Brain microvascular endothelial cell (primary cell): ENCODE measurements at places on chromosomes 3 and 15.

GRCh38 chr3:53130179-53131061 is at the start of gene RFT1:
Gene RFT1, minus strand, starts transcription at chr3:53130435. Its CDS starts 35 bp downstream, at chr3:53130400.
- peak; percentile 98 for DNase-seq

DNA sequence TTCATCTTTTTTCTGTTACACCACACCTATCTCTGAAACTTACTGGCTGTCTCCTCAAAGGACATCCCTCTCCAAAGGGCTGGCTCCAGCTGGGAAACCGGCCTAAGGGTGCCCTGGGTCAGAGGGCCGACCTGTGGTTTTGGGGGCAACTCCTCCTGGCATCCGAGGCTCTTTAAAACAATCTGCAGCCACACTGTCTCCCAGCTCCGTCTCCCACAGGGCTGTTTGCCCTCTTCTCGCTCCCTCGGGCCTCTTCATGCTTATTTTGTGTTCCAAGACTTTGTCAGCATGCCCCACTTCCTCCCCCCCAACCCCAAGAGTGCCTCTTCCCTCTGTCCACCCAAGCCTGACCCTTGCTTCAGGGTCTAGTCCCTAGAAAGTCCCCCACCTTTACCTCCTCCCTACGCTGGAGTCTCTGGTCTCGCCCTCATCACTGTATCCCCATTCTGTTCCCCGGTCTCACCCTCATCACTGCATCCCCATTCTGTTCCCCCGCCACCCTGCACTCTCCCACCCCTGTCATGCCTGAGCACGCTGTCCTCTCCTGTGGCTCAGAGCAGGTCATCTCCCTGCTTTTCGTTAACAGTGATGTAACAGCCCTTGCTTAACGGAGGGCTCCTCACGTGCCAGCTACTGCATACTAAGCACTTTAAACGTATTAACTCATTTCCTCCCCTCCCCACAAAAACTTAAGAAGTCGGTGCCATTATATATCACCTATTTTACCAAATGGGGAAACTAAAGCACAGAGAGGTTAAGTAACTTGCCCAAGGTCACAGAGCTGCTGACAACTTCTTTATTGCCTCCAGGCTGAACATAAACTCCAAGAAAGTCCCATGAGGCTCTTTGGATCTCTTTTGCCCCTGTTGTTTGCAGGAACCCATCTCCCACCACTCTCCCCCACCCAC is 1.1 kb upstream of the CSK start:
- no peak for DNase-seq

DNA sequence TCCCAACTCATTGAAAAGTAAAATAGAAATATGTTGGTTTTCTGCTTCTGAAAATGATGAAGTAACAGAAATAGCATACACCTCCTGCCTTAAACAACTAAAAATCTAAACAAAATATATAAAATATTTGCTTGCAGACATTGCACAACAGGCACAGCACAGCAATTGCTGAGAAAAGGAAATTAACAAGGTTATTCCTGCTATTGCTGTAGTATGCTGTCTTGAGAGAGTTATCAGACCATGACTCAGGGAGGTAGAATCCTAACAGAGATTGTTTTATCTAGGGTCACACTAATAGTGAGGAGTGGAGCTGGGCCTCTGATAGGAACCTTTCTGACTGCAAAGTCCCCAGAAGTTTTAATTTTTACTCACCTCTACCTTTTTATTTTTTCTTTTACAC is 72.6 kb downstream of the ZBTB20 start:
- DNase-seq = peak; percentile 42

DNA sequence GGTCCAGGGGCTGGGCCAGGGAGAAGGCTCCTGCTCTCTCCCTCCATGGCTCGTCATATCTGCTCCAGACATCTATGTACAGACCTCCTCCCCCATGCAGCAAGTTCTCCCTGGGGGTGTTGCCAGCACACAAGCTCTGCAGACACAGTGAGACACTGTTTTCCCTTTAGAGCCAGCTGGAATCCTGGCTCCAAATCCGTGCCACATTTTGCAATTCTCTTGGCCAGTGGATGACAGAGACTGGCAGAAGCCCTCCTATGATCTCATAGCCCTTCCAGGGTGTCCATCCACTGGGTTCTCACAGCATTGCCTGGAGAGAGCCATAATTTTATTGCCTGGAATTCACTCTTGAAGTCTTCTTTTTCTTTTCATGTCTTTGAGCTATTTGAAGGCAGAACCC is 203.9 kb downstream of the TLE3 start:
- DNase-seq = peak; percentile 74

- no peak for DNase-seq
Measured at GRCh38 chr3:59191651-59192050, 141.8 kb upstream of the CFAP20DC start.

- no peak for DNase-seq
Measured at GRCh38 chr3:53422954-53423698, 71.3 kb upstream of the CACNA1D start.

DNA sequence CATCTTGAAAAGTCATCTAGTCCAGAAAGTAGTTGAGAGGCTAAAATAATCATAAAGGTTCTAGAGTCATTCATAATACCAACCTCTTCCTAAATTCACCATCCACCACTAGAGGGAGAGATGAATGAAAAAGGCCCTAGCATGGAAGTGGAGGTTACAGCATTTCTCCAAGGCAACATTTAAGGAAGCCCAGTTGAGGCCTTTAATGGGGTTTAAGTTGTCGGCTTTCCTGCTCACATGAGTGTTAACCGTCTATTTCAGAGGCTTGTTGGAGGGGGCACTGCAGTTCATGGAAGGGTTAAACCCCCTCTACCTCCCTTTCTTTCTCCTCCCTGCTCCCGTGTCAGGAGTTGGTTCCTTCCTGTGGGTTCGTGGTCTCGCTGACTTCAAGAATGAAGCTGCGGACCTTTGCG is 3.8 kb upstream of the SLCO3A1 start:
- DNase-seq = peak; percentile 18

DNA sequence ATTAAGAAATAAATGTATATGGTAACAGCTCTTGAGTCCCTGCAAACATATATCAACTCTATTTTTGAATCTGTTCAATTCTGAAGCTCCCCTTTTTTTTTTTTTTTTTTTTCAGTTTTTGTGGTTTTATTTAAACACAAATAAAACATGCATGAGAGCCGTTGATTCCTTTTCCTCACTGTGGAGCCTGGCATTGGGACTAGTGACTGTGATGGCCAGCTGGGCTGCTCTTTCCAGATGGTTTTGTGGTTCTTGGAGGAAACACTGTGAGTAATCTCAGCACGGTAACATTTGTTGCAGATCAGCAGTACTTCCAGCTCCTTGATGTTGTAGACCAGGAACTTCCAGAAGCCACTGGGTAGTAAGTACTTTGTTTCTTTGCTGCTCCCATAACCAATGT is 15.9 kb downstream of the EMC7 start:
- DNase-seq = no peak

DNA sequence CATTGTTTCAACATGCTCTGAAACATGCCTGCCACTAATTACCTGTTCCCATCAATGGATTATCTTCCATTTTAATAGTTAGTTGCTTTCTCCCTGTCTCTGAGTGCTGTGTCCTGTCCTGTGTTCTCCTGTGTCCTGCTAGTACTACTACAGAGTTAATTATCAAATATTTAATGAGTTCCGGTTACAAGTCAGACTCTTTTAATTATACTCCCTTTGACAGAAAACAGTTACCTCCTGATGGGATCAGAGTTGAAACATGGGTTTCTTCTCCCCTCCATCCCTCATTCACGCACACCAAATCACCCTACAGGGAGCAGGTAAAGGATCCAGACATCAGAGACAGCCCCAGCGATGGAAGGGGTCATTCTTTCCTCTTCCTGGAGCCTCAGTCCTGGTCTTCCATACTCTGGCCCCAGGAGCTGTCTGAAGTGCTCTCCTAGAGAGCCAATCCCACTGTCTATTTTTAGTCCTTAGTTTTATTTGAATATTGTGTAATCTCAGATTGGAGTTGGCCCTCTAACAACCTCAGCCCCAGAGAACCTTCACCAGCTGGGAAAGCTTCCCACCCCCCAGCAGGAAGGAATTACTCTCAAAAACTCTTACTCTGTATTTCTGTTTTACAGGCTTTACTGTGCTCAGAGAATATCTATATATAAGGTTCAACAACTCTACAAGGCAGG is 137.0 kb upstream of the C2CD4B start:
- no peak for DNase-seq
